Fibroblast of upper back skin (primary cell): ENCODE measurements at places on chromosomes 2 and 18.

GRCh38 chr2:68230241-68231060 lies 21.9 kb downstream of the PPP3R1 start:
- peak; percentile 75 for DNase-seq

- peak; percentile 99 for DNase-seq
Measured at GRCh38 chr2:42132191-42132965, 36.8 kb upstream of the EML4 start.

DNA sequence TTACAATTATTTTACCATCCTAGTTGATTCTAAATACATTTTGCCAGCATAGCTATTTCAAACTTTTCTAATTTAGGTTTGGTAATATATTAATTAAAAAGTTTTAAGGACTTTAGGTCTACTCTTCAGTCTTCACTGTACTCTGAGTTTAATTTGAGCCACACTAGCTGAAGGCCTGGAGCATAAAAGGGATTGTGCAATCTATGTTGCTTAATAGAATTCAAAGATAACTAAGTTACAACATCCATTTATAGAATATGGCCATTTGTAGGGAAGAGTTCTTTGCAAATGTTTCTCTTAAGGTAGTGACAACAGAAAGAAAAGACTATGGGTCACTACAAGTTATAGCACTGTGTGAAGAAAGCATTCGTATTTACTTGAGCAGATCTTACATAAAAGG lies 702.2 kb upstream of the NRXN1 start:
- peak; percentile 20 for DNase-seq

DNA sequence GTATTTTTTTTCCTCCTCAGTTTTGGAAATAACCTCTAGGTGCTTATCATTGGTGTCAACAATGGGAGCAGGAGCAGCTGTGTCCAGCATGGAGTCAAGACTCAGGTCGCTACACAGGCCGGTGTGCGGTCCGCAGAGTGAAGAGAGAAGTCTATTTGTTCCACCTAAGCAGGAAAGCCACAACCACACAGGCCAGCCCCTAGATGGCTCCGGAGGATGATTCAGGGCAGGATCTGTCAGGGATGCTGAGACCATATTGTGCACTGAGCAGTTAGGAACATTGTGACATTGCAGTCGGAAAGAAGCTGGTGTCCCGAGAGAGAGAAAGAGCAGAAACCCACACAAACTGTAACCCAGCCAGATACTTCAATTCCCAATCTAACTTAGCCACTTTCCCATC lies 136.9 kb downstream of the GAREM1 start:
- DNase-seq = no peak

GRCh38 chr2:19793132-19793750 lies 108.5 kb downstream of the TTC32 start:
- DNase-seq = no peak

- DNase-seq = no peak
Measured at GRCh38 chr2:44943031-44943692, 1.7 kb downstream of the SIX3 start.

GRCh38 chr2:55111570-55112228 lies 61.4 kb upstream of the RTN4 start:
- peak; percentile 96 for DNase-seq

DNA sequence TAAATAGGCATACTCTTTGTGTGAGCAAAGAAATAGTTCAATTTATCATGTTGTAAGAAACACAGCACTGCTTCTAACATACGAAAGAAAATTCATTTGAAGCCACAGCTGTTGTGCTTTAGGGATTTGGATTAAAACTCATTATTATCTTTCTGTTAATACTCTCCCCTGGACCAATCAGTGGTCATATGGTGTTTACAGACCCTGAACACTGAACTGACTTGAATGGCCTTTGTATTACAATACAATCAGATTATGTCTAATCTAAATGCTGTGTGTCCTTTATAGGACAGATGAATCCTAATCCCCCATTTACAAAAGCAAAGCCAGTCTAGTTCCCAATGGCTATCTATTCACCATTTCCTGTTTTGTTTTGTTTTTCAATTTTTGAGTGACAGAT lies 36.5 kb downstream of the ZNF385B start:
- no peak for DNase-seq

- DNase-seq = peak; percentile 12
Measured at GRCh38 chr2:98749066-98749450, 18.1 kb upstream of the MGAT4A start.

- peak; percentile 59 for DNase-seq
Measured at GRCh38 chr2:47223980-47224379, 68.9 kb upstream of the STPG4 start.

DNA sequence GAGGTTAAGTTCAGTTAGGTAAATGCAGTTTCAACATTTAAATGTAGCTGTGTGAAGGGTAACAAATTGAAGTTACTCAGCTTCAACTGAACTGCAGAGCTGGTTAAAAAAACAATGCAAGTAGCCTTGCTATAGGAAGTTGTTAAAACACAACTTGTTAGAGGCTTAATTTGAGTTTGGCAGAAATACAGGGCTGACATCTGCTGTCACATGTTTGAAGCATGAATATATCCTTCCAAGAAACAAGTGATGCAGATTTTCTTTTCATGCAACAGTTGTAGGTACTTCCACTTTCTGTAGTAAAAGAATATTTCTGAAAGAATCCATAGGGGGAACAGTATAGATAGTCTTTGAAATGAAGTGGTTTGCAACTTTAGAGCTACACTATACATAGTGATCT lies 208.7 kb upstream of the RASGRP3 start:
- peak; percentile 71 for DNase-seq

DNA sequence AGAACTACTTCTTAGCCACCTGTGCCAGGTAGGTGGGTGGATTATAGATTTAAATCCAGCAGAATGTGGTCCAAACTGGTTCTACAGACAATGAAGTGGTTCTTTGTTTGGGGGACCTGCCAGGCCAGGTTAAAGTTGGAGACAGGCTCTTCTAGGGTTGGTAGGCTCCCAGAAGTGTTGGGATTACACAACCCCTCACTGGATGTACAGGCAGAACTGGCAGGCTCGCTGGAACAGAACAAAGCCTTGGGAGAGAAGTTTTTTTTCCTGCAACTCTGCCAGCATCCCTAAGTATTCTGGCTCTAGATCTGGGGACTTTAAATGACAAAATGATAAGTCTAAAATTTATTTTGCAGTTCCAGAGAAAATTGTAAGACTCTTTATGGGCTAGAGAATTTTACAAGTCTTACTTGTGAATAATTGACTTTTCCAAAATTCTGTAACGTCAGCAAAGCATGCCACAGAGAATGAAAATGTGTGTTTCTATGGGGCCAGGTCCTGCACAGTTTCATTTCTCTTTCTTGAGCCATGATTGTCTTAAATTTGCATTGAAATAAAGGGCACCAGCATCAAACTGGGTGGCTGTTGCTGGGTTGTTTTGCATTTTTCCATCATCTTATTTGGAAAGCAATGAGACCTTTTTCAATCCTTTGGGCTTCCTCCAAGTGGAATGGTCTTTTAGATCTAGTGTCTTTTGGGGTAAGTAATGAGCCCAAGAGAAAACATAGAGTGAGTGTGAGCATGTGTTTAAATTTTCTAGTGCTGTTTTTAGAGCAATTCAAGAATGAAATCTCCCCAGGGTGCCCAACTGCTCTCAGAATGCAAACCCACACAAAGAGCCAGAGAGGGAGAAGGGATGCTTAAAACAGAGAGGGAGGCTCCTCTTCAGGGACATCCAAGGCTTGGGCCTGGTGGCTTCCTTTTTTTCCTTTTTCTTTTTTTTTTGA lies 32.4 kb upstream of the ATL2 start:
- DNase-seq = no peak

- DNase-seq = peak; percentile 90
Measured at GRCh38 chr2:45882707-45883602, 231.5 kb downstream of the PRKCE start.

DNA sequence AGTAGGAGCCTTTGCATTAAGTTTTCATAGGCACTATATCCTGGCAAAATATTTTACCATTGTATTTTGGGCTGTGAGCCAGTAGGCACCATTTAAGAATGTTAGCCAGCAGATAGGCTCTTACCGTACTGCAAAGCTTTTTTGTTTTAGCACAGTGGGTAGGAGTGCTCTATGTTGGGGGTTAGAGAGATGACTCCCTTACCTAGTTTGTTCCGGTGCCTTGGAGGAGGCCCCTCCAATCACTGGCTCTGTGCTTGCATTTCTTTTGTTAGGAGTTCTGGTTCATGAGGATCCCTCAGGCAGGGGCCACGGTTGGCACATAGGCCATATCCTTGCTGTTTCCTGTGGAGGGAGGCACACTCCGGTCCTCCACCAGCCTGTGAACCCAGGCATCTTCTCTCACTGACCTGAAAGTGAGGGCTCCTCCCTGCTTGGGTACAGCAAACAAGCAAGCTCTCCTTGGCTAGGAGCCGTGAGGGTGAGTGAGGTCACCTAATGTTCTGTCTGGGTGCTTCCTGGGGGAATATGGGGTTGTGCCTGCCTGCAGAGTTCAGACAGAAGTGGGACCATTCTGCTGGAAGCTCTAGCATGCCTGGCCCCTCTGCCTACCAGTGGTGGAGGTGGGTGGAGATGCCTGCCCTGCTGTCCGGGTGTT lies 29.8 kb downstream of the LTBP1 start:
- no peak for DNase-seq

DNA sequence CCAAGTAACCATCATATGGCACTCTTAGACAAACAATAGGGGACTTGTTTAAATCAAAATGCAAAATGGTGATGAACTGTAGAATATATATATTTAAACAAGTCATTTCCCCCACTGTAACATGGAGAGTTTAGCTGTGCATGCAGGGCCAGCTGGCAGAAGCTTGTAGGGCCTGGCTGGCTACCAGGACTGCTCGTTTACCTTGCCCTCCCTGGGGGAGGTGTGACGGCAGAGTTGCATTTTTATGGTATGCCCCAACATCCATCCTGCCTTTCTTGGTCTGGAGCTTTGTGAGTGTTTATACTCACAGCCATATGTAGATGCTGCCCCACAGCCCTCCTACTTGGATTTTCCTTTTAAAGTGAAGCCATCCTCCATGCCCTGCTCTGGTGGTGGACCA lies 101.7 kb upstream of the ZFP36L2 start:
- peak; percentile 87 for DNase-seq

- DNase-seq = no peak
Measured at GRCh38 chr2:62806231-62806630, 100.7 kb downstream of the EHBP1 start.

DNA sequence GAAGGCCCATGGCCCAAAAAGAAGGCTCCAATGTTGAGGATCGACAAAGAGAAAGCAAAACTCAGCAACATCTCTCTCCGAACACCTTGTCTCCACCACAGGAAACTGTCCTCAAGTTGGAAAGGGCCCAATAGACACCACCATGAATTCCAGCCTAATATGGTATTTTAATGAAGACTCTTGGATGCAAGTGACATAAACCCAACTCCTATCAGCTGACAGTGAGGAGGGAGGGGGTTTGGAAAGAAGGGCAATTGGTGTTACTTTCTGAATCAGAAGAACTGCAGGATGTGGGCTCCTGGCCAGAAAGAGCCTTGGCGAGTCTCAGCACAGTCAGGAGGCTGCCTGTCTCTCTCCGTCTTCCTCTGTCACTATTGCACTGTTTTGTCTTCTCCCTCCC lies 40.3 kb upstream of the SIGLEC15 start:
- DNase-seq = peak; percentile 74

DNA sequence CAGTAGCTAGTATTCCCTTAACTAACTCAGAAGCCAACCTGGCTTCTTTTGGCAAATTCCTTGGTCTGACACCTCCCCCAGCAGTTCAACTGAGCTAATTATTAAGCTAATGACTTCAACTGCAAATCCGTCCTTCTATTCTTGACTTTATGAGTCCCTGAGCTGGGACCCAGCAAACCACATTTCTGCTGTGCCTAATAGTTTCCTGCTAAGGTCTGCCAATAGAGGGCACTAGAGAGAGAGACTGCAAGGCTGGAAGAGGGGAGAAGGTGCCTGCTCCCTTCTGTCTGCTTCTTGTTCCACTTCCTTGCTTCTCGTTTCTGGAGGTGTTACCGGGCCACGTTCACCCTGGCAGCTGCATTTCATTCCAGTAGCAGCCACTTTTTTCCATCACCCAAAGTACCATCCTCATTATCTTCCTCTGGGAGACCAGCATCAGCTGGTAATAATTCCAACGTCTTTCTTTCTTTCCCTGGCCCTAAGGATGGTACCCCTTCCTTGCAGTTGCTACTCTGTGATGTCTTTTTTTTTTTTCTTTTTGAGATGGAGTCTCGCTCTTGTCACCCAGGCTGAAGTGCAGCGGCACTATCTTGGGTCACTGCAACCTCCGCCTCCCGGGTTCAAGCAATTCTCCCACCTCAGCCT lies 352.0 kb downstream of the TNS1 start:
- peak; percentile 67 for DNase-seq

DNA sequence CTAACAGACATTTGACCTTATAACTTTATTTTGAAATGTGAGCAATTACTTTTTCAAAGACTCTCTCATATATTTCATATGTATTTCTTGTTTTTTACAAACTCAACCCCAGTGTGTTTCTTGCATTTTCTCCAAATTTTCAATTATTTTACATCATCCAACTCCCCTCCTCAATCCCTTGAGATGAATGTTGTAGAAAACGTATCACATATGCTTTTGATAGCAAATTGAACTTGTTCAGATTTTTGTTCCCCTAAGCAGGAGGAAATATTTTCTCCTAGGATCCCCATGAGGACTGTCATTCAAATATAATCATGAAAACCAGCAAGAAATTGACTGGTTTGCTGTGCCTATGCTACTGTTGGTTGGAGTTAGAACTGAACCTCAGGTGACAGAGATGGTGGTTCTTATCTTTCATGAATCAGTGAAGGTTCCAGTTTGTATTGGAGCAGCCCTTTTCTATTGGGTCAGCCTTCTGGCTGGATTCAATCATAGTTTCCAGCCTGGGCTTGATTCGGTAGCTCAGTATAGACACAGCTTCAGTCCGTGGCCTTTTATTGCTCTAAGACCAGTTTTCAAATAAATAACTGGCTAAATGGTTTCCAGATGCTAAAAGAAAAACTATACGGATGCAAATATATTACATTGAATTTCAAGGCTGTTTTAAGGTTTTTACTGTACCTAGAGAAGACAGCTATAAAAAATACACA lies 591.0 kb downstream of the EPHA4 start:
- no peak for DNase-seq

DNA sequence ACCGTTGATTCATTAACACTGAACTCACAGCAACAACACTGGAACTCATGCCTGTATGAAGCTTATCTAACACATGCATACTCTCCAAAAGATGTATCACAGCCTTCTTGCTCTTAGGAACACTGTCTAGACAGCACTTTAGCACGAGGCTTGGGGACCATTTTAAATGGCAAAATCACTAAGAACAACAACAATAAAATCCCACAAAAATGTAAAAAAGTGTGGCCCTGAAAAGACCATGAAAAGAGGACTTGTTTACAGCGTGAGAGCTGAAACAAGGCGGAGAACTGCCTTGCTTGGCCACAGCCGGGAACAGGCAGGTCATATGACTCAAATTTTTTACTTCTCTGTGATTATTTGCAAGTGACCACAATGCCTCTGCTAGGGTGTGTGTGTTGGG lies 48.1 kb downstream of the CHN1 start:
- DNase-seq = no peak

GRCh38 chr18:63427558-63427957 lies 5.3 kb upstream of the VPS4B start:
- DNase-seq = no peak

DNA sequence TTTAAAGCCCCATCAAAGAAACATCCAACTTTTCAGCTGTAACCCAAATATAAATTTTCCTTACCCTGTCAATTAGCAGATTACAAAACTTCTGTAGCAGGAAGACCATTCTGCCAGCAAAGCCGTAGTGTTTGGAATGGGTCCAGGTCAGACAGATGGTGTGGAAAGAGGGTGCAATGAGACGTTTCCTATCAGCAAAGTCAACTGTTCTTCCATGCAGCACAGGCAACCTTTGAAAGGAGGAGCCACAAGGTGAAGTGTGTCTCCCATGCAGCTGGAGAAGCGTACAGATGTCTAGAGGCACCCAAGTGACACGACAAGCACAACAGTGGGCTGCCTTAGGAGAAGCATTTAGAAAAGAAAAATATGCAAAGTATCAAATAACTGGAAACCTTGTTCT lies 83.7 kb downstream of the SP3 start:
- DNase-seq = peak; percentile 43
